ENCODE measurements at places on chromosomes 4 and X.

DNA sequence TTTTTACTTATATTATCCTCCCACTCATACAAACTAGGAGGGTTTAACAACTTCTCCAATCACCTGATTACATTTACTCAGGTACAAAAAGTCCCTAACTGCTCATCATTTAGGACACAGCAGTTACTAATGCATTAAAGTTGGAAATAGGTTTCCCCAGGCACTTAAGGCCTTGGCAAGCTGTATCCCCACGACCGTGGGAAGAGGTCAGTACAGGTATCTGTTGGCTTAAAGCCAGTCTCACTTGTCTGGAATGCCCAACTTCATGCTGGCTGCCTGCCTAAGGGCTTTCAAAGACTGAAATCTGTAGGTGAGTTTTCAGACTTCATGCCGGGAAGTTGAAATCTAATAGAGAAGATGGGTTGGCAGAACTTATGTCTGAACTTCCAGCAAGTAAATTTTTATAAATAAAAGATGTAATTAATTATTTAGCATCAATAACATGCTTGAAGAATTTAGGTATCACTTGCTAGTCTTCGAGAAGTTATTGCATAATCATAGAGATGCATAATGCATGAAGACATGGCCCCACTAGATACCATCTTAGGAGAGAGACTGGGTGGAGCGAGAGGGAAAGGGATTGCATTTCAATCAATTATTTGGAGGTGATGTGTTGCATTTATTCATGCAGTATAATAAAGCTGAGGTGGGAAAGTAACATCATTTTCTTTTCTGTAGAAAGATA, 54.2 kb downstream of the SCD5 start:
- DNase-seq: no peak

GRCh38 chr4:139208404-139208945, 31.5 kb upstream of the ELF2 start:
- DNase-seq: no peak

DNA sequence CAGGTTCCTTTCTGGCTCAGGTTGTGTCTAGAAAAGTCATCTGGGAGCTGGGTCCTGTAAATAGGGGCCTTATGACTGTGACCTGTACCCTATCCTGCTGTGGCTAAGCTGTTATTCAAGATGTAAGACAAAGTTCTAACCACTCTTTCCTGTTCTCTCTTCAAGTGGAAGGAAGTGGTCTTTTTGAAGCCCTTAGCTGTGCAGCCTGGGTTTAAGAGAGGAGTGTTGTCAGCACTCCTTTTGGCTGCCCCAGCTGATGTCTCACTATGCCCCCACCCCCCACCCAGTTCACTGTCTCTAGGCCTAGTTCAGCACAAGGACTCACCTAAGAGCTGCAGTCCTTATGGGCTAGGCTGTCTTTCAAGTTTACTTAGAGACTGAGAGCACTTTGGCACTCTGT, 1069.5 kb downstream of the FAM133A start:
- no peak for DNase-seq

DNA sequence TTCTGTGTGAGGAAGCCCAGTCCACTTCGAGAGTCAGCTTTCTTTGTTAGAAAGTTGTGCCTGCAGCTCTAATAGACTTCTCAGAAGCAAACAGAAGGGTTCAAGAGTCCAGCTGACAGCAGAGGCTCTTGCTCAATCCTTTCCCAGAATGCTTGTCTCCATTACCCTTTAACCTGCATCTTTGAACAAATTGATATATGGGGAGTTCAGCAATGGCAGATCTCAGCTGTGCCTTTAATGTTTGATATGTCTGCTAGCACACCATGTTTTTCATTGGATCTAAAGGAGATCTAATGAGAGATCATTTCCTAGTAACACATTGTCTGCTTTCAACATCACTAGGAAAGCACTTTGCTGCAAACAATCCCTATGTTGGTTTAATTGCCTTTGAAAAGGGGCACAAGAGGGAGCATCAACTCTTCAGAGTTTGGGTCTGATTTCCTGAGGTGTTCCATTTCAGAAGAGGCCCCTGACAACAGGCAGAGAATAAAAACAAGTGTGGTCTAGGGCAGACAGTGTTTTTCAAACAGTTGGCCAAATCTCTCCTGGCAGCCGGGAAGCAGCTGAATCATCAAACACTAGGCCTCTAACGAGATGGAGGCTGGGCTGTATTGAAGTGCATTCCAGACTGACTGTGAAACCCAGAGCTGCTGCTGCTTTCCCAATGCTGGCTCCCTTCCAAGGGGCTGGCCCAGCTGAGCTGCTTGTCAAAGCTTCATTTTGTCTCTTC, 55.5 kb downstream of the LUZP4 start:
- no peak for DNase-seq

DNA sequence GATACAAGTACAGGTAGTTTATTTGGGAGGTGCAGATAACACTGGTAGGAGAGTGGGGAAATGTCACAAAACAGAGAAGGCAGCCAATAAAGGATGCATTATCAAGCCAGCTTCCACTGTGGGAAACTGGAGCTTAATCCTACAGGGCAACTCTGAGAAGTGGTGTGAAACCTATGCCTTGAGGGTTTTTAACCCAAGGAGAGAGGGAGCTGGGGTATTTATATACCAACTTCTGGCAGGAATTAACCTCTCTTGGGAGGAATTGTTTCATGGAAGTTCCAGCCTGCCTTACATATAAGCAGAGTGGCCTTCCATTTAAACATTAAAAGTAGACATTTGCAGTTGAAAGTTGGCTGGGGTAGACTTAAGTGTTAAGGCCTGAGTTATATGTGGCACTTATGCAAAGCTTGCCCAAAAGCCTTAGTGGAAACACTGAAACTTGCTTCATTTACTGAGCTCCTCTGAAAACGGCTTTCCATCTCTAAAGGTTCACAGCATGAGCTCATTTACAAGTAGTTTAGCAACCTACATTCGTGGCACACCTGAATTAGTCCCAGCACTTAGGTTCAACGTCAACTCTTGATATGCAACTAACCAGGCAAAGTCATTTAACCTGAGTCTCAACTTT, 19.2 kb downstream of the MAGEB17 start:
- DNase-seq: no peak

GRCh38 chrX:24026432-24026831, 554 bp downstream of the KLHL15 start:
- DNase-seq: no peak

DNA sequence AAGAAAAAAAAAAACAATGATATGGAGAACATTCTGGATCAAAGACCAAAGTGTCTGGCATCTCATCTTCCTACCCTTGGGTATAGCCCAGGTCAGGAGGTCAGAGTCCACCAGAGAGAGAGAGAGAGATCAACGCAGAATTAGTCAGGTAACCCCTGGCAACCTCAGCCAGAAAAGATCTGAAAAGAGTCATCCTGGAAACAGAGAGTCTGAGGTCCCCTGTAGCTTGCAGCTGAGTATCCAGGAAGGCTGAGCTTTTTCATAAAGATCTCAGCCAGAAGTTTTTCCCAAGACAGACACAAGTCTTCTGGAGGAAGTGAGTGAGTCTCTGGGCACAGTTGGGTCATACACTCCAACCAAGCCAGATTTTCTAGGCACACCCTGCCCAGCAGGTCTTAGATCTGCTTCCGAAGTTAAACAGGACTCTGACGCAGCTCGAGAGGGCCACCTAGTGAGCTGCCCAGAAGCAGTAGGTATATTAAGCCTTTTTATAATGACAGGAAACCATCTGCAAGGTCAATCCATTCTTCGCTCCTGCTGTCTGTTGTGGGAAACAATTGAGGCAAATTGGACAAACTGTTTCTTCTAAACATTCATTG, 35.7 kb downstream of the ACE2 start:
- DNase-seq: no peak

- no peak for DNase-seq
Measured at GRCh38 chrX:151181088-151181487, 4.7 kb downstream of the GPR50 start.

GRCh38 chr4:152165146-152165545, 370.7 kb downstream of the FBXW7 start:
- no peak for DNase-seq

GRCh38 chr4:165203541-165204461, 3.6 kb upstream of the KLHL2 start:
- no peak for DNase-seq

DNA sequence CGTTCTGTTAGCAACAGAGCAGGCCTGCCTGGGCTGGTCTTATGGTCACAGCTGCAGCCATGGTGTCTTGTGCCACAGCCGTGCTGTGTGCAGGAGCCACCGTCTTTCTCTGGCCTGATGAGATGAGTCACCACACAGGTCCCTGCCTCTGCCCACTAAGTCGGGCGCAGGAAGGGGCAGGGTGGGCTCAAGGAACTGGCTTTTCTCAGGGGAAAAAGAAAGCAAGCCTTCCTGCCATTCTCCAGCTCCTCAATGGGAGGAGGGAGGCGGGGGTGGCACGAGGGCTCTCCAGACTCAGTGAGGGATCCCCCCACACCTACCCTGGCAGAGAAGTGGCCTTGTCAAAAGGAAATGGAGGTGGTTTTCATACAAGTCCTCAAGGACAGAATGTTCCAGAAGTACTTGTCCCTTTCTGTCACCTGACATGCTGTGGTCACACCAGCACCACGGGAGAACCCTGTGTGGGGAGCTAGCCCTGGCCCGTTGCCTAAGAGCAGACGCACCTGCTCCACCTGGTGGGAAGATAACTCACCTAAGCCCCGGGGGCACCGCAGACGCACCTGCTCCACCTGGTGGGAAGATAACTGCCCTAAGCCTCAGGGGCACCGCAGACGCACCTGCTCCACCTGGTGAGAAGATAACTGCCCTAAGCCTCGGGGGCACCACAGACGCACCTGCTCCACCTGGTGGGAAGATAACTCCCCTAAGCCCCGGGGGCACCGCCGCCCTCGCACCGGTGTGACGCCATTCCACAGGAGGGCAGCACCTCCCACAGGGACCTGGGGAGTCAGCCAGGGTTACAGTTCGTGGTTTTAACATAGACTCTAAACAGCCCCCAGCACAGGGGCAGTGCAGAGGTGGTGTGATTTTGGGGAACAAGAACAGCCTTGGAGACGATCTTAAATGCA, 18.5 kb downstream of the UVSSA start:
- no peak for DNase-seq

GRCh38 chr4:15656038-15656470, 897 bp upstream of the FBXL5 start:
- DNase-seq: no peak

DNA sequence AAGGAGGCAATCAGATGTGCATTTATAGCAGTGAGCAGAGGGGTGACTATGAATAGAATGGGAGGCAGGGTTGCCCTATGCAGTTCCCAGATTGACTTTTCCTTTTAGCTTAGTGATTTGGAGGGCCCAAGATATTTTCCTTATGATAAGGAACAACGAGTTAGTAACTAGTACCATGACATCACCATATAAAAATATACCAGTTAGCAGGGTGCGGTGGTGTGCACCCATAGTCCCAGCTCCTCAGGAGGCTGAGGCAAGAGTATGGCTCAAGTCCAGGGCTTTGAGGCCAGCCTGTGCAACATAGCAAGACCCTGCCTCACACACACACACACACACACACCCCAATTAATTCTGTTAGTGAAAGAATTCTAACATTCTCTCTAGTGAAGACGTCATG, 53.0 kb downstream of the IL13RA2 start:
- DNase-seq: no peak

DNA sequence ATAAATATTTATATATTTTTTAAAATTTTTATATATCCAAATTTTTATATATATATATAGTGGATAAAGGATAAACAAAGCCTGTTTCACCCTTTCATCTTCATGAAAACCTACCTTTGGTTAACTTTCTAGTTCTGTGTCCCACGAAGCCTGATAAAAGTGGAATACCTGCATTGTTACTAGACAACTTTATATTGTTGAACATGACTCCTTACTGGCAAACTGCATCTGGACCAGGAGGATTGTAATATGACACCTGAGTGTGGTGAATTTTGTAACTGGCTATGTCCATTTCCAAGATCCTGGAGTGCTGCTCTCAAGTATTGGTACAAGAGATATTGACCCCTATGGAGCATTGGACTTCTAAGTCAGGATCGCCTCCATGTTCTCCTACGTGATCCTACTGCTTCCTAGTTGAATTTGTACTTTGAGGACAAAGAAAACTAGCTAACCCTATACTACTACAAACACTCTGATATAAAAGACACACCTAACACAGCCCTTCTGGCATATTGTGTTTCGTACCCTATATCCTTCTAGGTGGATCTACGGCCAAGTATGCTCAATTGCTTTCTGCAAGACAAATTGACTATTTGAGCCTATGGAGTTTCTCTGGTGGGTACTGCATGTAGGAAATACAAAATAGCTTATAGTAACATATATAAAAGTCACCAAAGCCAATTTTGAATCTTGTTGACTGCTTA, 61.3 kb upstream of the PRRG1 start:
- DNase-seq: no peak

GRCh38 chrX:129980001-129980401, 2.4 kb upstream of the BCORL1 start:
- DNase-seq: peak; percentile 26

- no peak for DNase-seq
Measured at GRCh38 chrX:149221230-149221629, 283.9 kb downstream of the IDS start.

DNA sequence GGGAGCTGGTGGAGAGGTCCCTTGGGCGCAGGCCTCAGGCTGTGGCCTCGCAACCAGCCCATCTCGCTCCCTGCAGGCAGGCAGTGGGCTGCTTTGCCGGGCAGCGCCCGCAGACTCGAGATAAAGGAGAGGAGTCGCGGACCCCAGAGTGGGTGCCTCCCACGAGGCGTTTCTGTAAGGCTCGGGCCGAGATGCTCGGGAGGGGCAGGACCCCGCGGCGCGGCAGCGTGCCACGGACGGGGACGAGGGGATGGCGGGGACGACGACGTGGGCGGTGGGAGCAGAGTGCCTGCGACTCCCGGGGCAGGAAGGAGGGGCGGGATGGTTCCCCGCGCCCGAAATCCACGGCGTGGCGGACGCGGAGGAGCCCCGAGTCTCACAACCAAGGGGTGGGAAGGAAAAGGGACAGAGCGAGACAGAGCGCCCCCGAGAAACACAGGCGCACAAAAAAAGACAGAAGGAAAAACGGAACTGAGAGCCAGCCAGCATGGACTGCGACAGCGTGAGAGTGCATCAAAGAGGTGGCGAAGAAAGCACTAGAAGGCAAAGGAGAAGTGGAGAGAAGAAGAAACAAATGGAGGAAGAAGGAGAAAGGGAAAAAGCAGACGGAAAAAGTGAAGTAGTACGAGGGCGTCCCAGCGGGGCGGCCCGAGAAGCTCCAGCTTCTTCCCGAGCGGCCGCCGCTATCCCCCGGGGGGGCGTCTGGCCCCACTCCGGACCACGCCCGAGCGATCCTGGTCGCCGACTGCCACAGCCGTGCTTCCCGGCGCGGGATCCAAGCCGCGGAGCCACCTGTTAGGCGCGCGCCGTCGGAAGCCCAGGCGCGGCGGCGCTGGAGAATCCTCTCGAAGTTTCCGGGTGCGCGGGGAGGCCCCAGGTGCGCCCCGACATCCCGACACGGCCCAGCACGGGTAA, 1.5 kb downstream of the BEND4 start:
- DNase-seq: no peak

GRCh38 chrX:2538031-2538757, 37.4 kb upstream of the DHRSX start:
- no peak for DNase-seq

DNA sequence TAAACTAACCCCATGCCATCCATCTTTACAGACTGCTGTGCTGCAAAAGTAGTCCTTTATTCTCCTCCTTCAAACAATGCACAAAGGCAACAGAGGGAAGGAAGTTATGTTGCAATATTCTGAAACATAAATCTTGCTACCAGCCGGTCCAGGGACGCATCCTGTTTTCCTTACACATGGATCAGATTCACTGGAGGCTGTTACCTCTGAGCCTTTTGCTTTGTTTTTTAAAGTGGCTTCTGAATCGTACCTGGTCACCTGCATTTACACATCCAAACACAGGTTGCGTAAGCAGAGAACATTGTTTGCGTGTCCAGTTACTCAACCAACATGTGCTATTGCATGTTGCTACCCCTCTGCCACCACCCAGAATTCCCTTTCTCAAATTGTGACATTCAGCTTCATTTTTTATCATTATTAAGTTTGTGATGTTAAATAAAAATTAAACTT, 8.8 kb downstream of the PPARGC1A start:
- DNase-seq: no peak

Measured in stimulated activated CD4-positive, alpha-beta T cell treated with anti-CD3 and anti-CD28 coated beads, Interleukin-1b, Interleukin-23, amount 100 ng/mL, for 4 hours (primary cell).